ENCODE measurements at places on chromosomes 3 and 15.

- DNase-seq: no peak
These were observed 44.2 kb upstream of the OSTN start for GRCh38 chr3:191154827-191155226.

DNA sequence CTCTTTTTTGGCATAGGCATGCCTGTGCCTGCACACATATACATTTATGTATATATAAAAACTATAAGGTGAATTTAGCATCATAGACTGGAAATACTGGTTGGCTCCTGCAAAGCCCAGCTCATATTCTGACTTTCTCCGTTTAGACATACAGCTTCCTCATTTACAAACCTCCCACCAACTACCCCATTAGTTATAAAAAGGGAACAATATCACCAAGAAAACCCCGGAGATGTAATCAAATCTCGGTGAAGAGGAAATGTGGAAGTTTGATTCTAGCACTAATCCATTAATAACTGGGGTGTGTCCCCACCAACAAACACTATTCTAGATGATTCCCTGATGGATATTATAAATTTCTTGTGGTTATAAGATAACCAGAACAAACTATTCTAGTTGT, 517.7 kb upstream of the TBL1XR1 start:
- no peak for DNase-seq

GRCh38 chr3:53346922-53347260, 452 bp downstream of the DCP1A start:
- DNase-seq: no peak

DNA sequence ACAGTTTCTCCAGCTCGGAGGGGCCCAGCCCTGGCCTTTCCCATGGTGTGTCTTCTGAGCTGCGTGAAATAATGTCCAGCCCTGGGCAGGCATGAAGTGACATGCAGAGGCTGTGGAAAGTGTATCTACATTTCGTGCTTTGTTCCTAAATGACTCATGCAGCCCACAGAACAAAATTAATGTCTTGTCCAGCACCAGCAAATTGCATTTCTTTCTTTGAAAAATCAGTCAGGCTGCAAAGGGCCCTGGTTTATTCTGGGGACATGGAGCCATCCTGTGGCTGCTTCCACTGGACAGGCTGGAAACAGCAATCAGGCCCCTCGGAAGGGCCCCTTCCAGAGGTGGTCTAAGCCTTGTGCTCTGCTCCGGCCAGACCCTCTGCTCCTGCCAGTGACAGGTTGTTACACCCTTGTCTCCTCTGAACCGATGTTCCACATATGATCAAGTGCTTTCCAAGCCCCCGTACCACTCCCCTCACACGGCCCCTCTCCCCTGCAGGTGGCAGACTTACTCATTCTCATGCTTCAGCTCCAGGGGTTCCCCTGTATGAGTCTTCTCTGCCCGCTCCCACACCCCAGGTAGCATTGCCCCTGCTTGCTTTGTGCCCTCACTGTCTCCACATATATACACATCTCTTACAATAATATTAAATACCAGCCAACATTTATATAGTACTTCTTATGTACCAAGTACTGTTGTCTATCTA, 33.7 kb downstream of the CRYGS start:
- DNase-seq: no peak

GRCh38 chr3:37255990-37256308, 81.6 kb upstream of the LRRFIP2 start:
- no peak for DNase-seq

DNA sequence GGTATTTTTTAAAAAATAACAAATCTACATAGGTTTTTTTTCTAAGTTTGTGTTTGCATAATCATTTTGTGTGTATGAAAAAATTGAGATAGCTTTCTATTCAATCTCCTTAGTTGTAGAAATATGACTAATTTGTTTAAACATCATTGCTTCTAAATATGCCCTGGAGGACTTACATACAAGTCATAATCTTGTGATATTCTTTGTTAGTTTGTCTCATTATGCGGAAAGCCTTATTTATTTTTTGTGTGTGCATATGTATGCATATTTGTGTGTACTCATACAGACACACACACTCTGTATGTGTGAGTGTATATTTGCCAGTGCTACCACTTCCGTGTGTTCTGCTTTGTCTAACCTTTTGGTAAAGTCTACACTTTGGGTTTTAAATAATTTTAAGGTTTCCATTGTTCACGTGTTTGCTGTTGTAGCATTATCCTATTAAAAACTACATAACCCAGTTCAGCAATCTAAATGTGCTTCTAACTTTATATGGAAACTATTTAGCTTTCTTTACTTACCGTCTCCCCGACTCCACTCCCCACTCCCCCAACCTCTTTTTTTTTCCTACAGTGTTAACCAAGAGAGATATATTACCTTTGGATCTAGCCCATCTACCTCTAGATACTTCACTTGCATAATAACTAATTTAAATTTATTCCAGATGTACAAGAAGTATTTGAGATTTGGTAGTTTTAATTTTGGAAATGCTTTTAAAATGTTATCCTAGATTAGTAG, 111.7 kb downstream of the FNDC3B start:
- DNase-seq: no peak

GRCh38 chr3:160473978-160474377, 24.4 kb upstream of the TRIM59 start:
- no peak for DNase-seq

- no peak for DNase-seq
These were observed 10.1 kb downstream of the PRR23E start for GRCh38 chr3:127203024-127203423.

DNA sequence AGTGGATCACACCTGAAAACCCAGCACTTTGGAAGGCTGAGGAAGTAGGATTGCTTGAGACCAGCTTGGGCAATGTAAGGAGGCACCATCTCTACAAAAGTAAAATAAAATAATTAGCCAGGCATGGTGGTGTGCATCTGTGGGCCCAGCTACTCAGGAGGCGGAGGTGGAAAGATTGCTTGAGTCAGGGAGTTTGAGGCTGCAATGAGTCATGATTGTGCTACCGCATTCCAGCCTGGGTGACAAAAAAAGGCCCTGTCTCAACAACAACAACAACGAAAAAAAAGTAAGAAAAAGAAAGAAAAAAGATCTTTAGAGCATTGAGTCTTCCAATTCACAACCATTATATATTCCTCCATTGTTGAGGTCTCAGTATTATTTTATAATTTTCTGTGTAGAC, 192.4 kb upstream of the DPH6 start:
- no peak for DNase-seq

- DNase-seq: no peak
These were observed 241.6 kb upstream of the CNTN6 start for GRCh38 chr3:851098-851790.

- no peak for DNase-seq
These were observed 509.1 kb downstream of the SHQ1 start for GRCh38 chr3:72338942-72339669.

DNA sequence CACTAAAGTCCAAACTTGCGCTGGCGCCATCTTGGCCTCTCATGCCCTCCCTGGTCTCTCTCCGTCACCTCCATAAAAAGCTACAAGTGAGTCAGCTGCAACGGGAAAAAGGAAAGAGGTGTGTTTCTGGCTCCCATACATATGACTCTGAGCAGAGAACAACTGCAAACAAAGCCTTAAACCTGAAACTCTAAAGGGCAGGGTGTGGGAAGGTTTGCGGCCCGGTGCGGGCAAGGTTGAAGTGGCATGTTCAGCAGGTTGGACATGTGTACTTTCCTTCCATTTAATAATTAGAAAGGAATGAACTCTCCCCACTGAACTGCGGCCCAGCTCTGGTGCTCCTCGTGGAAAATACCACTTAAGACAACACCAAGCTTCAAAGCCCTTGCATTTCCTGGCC, 59.0 kb upstream of the PPARG start:
- DNase-seq: no peak

DNA sequence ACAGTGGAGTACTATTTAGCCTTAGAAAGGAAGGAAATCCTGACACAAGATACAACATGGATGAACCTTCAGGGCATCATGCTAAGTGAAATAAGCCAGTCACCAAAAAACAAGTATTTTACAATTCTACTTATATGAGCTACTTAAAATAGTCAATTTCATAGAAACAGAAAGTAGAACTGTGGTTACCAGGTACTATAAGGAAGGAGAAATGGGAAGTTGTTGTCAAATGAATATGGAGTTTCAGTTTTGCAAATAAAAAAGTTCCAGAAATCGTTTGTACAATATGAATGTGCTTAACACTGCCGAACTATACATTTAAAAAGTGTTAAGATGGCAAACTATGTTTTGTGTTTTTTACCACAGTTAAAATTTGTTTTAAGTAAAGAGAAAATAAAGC, 26.8 kb downstream of the TRANK1 start:
- DNase-seq: no peak

DNA sequence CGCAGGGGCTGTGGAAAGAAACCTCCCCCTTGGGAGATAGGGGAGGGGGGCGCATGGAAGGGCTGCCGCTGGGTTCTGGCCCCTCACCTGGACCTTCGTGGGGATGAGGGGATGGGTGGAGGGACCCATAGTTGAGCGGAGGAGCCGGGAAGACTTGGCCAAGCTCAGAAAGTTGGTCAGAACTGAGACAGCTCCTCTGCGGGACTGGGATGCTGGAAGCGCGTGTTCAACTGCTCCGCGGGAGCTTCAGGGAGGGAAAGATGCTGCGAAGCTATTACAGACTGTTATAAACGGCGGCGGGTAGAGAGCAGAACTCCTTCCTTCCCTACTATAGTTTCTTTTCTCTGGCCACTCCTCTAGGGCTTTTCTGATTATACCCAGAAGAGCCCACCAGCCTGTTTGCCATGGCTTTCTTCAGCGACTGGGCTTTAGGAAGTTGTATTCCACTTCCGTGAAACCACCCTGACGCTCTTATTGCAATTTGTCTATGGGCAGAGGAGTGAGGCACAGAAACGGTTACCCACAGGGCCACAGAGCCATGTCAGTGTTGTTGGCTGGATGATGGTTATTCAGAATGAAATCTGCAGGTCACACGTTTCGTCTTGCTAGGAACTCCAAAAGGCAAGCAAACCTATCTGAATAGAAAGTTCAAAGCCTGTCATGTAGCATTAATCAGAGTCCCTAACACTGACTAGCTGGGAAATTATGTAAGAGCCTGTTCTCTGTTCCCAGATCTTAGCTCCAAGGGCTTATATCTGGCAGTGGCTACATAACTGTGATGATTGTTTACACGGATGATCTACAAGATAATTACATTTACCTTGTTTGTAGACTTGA, 1.1 kb downstream of the SYNPR start:
- no peak for DNase-seq

GRCh38 chr15:88131937-88132336, 124.6 kb downstream of the NTRK3 start:
- no peak for DNase-seq

DNA sequence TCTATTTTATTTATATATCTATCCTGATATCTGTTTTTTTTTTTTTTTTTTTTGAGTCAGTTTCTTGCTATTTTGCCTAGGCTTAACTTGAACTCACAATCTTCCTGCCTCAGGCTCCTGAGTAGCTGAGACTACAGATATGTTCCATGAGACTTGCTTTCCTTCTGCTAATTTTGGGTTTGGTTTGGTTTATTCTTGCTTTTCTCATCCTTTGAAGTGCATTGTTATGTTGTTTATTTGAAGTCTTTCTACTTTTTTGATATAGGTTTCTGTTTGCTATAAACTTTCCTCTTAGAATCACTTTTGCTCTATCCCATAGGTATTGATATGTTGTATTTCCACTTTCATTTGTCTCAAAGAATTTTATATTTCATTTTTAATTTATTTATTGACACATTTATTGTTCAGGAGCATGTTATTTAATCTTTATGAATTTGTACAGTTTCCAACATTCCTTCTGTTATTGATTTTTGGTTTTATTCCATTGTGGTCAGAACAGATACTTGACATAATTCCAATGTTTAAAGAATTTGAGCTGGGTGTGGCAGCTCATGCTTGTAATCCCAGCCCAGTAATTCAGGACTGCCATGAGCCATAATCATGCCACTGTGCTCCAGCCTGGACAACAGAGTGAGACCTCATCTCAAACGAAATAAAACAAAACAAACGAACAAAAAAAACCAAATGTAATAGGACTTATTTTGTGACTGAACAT, 62.3 kb upstream of the PLSCR4 start:
- DNase-seq: no peak

DNA sequence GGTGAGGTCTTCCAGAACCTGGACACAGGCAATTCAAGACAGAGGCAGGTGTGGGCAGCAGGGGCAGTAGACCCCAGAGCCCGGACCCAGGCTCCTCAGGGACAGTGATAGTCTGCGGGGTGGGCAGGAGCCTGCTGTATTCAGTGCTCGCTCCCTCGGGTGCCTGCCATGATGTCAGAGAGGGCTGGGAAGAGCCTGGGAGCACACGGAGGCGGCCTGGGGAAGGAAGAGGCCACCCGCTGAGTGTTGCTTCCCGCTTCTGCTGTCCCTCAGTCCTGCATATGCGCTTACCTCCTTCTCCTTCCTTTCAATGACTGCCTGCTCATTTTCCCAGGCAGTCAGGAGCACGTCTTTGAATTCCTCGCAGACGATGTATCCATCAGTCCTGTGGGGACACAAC, 22.8 kb downstream of the TMEM43 start:
- DNase-seq: no peak

DNA sequence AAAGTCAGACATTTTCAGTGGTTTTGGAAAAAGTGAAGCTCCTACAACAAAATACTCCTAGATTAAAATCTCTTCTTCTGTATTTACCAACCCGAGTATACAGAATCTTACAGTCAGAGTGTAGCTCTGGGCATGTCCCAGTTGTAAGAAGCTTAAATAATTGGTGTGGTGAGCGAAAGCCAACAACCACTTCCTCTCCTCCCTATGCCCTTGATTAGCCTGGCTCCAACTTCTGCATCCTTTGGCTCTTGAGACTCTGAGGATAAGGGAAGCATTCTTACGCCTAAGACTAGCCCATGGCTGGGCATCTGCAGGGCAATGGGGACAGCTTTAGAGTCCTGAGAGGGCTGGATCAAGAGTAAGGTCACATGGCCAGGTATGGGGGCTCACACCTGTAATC, 25.5 kb downstream of the RFT1 start:
- DNase-seq: no peak

DNA sequence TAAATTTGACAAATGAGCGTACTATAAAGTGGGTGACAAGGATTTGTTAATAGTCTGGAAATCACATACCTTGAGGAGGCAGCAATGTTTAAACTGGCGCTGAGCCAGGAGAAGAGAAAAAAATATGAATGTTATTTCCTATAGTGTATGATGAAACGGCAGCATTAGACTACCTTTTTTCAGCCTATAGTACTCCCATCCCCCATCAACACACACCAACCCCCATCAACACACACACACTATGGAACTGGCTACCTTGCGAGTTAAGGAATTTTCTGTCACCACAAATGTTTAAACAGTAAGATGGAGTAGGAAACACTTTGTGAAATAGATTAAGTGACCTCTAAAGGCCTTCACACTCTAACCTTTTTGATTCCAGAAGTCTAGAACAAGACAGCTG, 46.8 kb upstream of the ZCWPW2 start:
- no peak for DNase-seq

DNA sequence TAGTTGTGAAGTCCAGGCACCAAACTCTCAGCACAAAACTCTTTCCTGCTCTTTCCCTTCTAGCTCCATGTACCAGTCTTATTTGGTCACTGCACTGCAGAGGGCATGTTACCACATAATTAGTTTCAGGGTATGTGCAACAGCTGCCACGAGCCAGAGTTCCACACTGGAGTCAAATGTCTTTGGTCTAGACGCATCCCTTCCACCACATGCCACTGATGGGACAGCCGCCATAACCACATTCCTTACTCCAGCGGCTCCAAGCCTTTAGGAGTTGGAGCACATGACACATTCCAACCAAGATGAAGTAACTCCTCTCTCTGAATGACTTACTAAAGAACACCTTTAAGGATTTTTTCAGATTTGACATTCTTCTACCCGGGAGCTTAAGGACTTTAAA, 153.4 kb downstream of the ERC2 start:
- no peak for DNase-seq

All from SHP77 treated with DMSO at 0.1 percent for 48 hours (cell line).